ENCODE measurements at places on chromosomes 7 and 10. TPM values are rescaled to one million over a fixed set of nuclear protein-coding genes. Genes with fewer than 3 reads are reported as not detected.

CCDC6 gene
- total RNA-seq: 69.4 TPM

ANKRD7 gene
- total RNA-seq: not detected

SGCE gene
- total RNA-seq: 52.1 TPM

DNA sequence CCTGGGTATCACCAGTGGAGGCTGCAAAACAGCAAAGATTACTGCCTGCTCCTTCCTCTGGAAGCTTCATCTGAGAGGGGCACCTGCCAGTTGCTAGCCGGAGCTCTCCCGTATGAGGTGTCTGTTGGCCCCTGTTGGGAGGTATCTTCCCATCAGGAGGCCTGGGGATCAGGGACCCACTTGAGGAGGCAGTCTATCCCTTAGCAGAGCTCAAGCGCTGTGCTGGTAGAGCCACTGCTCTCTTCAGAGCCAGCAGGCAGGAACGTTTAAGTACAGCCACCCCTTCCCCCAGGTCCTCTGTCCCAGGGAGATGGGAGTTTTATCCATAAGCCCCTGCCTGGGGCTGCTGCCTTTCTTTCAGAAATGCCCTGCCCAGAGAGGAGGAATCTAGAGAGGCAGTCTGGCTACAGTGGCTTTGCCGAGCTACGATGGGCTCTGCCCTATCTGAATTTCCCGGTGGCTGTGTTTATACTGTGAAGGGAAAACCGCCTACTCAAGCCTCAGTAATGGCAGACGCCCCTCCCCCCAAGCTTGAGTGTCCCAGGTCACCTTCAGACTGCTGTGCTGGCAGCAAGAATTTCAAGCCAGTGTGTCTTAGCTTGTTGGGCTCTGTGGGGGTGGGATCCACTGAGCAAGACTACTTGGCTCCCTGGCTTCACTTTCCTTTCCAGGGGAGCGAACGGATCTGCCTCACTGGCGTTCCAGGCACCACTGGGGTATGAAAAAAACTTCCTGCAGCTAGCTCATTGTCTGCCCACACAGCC, 19.6 kb downstream of the SEMA3E start:
- peak; percentile 74 for DNase-seq

DNA sequence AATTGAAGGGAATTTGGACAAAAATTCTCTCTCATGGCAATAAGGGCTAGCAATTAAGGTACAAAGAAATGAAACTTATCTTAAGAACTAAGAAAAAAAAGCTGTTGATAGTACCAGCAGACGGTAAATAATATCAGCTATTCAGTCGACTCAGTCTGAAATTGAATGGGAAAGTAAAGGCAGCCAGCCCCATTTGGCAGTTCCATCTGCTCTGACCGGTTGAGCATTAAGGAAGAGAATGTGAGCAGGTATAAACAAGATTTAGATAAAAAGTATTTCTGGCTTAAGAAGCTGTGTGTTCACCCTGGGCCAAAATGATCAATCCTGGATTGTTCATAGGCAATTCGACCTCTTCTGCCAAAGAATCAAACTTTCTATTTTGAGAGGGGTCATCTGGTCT, 154.6 kb upstream of the NPVF start:
- no peak for DNase-seq

CEP55 gene
- 15.0 TPM for total RNA-seq

- peak; percentile 25 for DNase-seq
Measured at GRCh38 chr7:74583630-74584029, 73.9 kb upstream of the GTF2I start.

- no peak for DNase-seq
Measured at GRCh38 chr7:134710854-134711624, 64.4 kb downstream of the BPGM start.

TM9SF3 gene
- 72.5 TPM for total RNA-seq

- no peak for DNase-seq
Measured at GRCh38 chr10:49149881-49150280, 16.1 kb upstream of the FAM170B start.

DNA sequence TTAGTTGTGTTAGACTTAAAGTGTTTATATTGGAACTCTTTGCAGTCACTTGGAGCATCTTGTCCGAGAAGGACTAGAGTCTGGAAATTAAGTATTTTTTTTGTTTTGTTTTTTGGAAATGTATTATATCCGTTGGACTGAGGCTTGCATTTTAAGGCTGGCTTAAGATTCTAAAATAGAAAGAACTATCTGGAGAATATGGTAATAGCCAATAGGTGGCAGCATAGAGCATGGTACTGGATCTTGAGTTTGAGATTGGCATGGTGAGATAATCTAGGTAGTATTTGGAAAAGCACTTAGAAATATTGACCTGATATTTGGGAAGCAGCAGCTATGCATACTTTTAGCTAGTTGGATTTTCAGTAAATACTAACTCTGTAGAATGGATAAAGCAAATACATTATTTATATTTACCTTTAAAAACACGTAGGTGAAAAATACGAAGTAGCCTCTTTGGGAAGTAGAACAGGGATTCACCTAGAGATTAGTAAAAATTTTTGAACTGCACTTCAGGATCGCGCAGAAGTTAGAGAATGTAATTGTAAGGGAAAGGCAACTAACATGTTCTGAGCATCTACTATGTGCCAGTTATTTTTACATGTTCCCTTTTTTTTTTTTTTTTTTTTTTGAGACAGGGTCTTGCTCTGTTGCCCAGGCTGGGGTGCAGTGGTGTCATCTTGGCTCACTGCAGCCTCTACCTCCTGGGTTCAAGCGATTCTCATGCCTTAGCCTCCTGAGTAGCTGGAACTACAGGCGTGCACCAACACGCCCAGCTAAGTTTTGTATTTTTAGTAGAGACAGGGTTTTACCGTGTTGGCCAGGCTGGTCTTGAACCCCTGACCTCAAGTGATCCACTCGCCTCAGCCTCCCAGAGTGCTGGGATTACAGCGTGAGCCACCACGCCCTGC, 78.6 kb downstream of the LCOR start:
- DNase-seq: peak; percentile 78

CDC14C gene
- total RNA-seq: 0.54 TPM

DNA sequence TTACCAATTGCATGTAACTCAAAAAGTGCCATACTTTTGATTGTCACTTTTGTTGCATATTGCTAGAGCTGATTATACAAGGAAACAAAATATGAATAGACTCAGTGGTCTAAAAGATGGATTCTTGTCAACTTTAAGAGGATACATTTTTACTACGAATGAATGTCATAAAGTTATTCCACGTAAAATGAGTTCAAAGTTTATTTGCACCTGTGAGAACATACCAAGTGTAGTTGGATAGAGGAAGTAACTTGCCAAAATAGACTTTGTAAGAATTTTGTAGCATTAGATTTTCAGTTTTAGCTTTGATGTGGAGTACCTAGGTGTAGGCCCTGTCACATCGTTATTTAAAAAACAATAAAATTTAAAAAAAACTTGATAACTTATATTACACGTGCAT, 106.2 kb downstream of the PHF14 start:
- DNase-seq: no peak

GRCh38 chr7:51620706-51621105, 304.1 kb upstream of the COBL start:
- peak; percentile 58 for DNase-seq
